ENCODE measurements at places on chromosomes 3 and 15.

GRCh38 chr3:81544385-81544784 is 217.1 kb downstream of the GBE1 start:
- no peak for DNase-seq

DNA sequence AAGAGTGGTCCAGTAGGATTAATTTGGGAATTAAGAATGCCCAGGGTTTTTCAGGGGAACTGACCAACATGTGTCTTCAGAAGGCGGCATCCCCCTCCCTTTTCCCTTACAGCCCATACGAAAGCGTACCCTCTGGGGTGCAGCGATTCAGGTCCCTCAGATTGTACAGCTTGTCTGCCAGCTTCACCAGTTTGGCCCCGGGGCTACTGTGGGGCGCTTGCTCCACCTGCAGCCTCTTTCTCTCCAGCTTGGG is 848 bp downstream of the HDDC3 start:
- no peak for DNase-seq

- no peak for DNase-seq
Observed at GRCh38 chr3:60490992-60491391, 760.3 kb downstream of the FHIT start.

- no peak for DNase-seq
Observed at GRCh38 chr15:101207867-101208288, 44.0 kb downstream of the CHSY1 start.

DNA sequence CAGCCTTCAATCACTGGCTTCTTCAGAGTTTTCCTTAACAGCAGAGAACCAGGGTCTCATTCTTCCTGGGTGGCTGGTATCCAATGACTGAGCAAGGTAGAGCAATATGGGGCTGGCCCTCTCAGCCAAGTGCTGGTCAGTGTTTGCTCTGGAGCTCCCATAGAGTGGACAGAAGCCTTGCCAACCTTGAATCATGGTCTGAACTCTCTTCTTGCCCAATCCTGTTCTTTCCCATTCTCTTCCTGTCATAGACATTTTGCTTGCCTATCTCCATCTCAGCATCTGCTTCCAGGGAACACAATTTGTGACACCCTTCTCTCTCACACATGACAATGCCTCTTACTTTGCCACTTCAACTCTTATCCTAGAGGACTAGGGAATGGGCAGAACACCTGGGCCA is 245.6 kb upstream of the PEX5L start:
- no peak for DNase-seq

DNA sequence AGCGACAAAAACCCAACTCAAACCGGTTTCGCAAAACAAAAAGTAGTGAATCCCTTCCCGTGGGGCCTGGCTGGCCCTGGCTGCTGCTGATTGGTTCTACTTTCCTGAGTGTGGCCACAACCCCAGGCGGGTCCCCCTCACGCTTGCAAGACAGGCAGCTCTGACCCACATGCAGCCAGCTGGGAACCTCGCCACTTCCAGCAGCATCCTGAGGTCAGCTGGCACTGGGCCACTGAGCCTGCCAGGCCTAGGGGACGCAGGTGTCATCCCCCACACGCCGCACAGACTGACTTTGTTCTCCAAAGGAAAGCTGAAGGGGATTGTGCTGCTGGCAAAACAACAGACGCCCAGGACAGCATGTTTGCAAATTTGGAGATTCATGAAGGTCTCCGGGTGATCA is 111.1 kb downstream of the TPRA1 start:
- DNase-seq: no peak

DNA sequence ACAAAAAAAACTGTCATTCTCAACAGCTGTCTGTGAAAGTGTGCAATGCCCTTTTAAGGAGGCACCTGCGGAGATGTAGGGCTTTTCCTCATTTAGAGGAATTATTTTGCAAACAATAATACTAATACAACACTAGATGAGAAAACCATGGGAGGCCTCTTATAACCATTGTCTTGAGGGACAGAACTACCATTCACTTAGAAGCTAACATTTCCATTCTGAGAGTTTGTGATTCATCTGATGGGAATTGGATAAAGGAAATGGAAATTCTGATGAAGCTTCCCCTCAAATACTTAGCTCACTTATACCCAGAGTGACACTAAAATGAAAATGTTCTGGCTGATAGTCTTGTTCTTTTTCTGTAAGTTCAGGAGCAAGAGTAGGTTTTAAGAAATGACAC is 147.7 kb downstream of the CADPS start:
- DNase-seq: no peak

DNA sequence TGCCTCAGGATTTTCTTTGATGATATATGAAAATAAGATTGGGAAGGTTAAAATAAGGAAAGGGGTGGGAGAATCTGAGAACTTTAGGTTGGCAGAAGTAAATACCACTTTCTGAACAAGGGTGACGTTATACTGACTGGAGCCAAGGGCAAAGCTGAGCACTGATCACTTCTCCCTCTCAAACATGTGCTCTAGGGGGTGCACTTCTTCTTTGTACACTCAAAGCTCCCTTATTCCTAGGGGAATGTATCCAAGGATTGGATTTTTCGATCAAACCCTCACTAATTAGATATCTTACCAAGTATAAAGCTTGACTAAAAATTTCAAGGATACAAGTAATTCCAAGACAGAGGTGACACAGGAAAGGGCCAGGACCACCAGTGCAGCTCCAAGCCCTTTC is 243.9 kb upstream of the UMPS start:
- DNase-seq: no peak

DNA sequence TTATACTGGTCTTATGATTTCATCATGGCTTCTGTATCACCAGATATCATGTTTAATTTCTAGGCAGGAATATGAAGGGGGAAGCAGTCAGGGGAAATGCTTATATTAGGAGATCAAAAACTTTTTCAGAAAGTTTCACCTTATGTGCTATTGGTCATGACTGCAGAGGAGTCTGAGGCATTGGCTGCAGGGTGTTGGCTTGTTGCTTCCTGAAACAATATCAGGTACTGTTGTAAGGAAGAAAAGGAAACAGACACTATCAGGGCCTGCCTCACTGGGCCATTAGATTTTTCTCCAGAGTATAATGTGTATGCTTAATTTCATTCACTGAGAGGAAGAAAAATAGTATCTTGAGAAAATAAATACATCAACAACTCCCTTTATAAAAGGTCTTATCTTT is 34.7 kb downstream of the LEKR1 start:
- DNase-seq: no peak

- DNase-seq: no peak
Observed at GRCh38 chr3:25418596-25418995, 9.5 kb upstream of the RARB start.

GRCh38 chr3:101495552-101495951 is 17.5 kb downstream of the SENP7 start:
- DNase-seq: no peak

- DNase-seq: peak; percentile 87
Observed at GRCh38 chr3:196941729-196942225, 551 bp downstream of the NCBP2 start.

GRCh38 chr15:31346367-31347066 is 19.9 kb downstream of the KLF13 start:
- no peak for DNase-seq

- no peak for DNase-seq
Observed at GRCh38 chr3:34881026-34881425, 758.3 kb upstream of the ARPP21 start.

- DNase-seq: no peak
Observed at GRCh38 chr3:126927846-126928245, 55.1 kb upstream of the PLXNA1 start.

DNA sequence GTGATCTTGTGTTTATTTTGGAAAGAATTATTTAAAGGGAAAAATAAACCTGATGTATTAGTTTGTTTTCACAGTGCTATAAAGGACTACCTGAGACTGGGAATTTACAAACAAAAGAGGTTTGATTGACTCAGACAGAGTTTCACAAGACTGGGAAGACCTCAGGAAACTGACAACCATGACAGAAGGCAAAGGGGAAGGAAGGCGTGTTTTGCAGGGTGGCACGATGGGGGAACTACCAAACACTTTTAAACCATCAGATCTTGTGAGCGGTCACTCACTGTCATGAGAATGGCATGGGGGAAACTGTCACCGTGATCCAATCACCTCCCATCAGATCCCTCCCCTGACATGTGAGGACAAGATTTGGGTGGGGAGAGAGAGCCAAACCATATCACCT is 87.0 kb downstream of the TP63 start:
- no peak for DNase-seq

DNA sequence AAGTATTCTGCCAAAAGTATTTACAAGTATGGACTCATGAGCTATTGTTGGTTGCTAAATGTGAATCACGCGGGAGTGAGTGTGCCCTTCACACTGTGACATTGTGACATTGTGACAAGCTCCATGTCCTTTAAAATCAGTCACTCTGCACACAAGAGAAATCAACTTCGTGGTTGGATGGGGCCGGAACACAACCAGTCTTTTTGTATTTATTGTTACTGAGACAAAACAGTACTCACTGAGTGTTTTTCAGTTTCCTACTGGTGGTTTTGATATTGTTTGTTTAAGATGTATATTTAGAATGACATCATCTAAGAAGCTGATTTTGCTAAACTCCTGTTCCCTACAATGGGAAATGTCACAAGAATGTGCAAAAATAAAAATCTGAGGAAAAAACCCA is 30.3 kb downstream of the SYNM start:
- no peak for DNase-seq

DNA sequence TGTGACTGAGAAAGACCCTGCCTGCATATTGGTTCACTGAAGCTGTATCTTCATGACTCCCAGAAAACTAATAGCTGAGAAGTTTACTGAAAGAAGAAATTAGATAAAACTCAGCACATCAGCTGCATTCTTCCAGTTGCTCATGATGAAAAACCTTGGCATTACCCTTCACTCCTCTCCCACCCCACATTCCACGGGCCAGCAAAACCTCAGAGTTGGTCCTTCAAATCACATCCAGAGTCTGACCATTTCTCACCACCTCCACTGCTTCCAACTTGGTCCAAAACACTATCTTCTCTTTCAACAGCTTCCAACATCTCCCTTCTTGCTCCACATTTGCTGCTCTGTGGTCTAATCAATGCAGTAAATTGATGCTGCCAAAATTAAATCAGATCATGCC is 97.1 kb downstream of the CD47 start:
- no peak for DNase-seq

- no peak for DNase-seq
Observed at GRCh38 chr3:108608750-108609149, 19.2 kb downstream of the DZIP3 start.

DNA sequence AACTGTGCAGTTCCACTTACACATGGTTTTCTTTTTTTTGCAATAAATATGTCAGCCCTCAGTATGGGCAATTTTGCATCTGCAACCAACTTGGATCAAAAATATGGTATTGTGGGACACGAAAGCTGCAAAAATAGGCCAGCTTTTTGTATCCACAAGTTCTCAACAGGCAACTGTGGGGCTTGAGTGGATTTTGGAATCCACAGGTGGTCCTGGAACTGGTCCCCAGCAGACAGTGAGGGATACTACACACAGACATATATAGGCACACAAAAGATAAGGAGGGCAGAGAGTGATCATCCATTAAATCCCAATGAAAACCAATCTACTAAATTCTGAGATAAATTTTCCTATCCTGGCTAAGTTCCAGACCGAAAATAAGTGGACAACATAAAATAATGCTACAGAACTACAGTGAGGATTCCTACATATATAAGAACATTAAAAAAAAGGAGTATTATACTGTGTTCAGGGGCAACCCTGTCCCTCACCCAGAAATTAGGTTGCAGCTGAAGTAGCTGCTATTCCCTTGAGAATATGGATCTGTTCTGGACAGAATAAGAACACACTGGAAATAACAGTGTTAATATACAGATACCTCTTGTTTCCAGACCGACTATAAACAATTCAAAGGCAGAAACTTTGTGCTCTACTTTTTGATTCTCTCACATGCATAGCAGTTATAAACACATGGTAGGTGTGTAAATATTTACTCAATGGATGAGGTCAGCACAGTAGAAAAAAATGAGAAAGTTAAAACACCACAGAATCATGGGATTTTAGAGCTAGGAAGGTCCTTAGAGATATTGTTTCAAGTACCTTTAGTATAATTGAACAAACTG is 25.4 kb downstream of the DENND4A start:
- DNase-seq: no peak

DNA sequence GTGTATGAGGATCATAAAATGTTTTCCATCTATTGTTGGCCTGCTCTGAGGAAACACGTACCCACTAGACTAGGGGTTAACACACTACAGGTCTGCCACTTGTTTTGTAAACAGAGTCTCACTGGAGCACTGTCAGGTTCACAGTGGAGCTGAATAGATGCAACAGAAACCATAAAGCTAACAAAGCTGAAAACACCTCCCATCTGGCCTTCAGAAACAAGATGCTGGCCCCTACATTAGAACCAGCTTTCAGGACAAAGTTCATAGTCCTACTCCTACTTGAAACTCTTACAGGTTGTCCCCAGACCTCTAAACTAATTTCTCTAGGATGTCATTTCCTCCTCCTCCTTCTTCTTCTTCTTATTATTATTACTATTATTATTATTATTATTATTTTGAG is 42.3 kb downstream of the SNX4 start:
- DNase-seq: no peak

- DNase-seq: no peak
Observed at GRCh38 chr3:155370764-155371503, 77.5 kb upstream of the STRIT1 start.

- DNase-seq: no peak
Observed at GRCh38 chr15:55234104-55234799, 37.5 kb upstream of the RSL24D1 start.
